ENCODE measurements at places on chromosomes 1 and 21.

GRCh38 chr1:53326598-53327181, 1.2 kb downstream of the LRP8 start:
- DNase-seq: no peak

DNA sequence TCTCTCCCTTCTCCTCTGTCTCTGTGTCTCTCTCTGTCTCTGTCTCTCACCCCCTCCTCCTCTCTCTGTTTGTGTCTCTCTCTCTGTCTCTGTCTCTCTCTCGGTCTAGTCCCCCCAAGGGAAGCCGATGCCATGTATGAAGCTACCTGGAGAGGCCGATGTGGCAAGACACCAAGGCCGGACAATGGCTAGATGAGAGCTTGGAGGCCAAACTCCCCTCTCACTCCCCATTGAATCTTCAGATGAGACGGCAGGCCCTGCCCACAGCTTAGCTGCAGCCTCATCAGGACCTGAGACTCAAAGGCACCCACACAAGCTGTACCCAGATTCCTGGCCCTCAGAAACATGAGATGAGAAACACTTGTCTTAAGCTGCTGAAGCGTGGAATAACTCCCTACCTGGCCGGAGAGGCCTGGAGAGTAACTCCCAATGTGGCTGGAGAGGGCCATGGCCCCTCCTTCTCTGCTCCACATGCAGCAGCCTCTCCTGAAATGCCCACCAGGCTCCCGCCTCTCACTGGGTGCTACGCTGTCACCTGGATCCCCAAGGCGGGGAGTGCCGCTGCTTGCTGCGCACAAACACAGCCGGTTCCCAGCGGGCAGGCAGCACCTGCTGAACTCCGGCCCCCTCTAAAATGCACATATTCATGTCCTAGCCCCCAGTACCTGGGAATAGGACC, 7.8 kb upstream of the ACTRT2 start:
- no peak for DNase-seq

- peak; percentile 37 for DNase-seq
These were observed 816 bp downstream of the HYI start for GRCh38 chr1:43452789-43453441.

GRCh38 chr1:89802051-89802450, 18.8 kb upstream of the LRRC8D start:
- no peak for DNase-seq

DNA sequence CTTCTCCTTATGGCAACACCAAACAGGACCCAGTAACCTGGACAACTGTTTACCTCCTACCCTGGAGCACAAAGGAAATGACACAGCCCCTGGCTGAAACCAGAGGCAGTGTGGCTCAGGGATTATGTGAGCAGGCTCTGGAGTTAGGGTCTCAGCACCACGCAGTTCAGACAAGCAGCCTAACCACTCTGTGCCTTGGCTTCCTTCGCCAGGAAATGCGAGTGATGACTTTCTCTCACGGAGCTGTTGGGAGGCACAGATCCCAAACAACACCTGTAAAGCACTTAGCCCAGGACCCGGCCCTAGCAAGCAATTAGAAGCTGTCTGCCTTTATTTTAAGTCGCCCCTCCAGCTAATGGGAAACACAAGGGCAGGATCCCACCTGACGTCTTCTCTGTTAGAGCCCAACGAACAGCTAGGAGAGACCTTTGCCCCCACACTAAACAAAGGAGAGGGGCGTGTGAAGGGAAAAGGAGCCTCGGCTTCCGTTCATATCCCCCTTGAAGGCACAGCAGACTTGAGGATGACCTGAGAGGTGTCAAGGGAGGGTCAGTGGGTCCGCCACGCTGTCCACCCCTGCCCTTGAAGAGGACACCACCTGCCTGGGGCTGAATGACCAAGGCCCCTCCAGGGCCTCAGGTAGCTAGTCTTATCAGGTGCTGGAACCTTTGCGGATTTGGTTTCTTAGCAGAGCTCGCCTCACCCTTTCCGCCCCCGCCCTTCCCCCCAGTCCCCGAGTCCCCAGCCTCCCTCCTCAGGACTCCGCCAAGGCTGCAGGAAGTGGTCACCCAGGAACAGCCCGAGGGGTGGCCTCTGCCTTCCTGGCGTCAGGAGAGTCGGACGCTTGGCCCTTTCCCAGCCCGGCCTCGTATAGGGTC, 860 bp downstream of the TMEM63A start:
- DNase-seq: peak; percentile 44

GRCh38 chr1:193321242-193321840, 134.9 kb upstream of the B3GALT2 start:
- no peak for DNase-seq

GRCh38 chr1:55329091-55329490, 113.9 kb upstream of the USP24 start:
- no peak for DNase-seq

DNA sequence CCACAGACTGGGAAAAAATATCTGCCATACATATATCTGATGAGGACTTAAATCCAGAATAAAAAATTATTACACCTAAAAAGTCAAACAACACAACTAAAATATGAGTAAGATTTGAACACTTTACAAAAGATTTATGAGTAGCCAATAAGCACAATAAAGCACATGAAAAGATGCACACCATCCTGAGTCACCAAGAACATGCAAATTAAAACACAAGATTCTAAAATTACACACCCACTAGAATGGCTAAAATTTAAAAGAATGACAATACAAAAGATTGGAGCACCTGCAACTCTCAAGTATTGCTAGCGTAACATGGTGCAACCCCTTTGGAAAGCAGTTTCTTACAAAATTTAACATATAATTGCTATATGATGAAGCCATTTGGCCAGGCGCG, 30.9 kb downstream of the DENND2C start:
- no peak for DNase-seq

DNA sequence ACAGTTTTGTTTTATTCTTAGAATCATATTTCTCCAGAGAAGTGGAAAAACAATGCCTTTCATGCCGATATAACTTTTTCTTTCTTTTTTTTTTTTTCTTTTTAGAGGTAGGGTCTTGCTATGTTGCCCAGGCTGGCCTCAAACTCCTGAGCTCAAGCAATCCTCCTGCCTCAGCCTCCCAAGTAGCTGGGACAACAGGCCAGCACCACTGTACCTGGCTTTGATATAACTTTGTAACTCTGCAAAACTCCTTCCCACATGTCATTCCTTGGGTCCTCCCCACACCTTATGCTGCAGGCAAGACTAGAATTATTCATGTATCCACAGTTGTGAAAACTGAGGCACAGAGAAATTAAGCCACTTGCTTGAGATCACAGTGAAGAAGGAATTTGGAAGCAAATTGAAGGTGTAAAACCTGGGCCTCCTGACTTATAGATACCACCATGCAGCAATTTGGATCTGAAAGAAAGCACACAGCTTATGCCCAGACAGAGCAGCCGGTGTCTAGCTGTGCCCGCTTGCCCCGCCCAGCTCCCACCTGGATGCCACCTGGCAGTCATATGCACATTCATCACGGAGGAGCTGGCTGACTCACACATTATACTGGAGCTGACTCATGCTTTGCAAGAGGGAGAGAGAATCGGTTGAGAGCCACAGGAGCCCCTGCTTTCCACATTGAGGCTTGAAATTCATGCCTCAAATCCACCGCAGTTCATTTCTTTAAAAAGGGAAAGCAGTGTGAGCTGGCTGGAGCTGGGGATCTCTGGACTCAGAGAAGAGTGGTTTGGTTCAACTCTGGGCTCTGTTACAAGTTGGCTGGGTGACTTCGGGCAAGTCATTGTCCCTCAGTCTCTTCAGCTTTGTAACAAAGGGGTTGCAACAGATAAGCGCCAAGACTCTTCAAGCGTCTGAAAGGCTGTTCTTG, 8.3 kb upstream of the SLC2A1 start:
- peak; percentile 95 for DNase-seq

DNA sequence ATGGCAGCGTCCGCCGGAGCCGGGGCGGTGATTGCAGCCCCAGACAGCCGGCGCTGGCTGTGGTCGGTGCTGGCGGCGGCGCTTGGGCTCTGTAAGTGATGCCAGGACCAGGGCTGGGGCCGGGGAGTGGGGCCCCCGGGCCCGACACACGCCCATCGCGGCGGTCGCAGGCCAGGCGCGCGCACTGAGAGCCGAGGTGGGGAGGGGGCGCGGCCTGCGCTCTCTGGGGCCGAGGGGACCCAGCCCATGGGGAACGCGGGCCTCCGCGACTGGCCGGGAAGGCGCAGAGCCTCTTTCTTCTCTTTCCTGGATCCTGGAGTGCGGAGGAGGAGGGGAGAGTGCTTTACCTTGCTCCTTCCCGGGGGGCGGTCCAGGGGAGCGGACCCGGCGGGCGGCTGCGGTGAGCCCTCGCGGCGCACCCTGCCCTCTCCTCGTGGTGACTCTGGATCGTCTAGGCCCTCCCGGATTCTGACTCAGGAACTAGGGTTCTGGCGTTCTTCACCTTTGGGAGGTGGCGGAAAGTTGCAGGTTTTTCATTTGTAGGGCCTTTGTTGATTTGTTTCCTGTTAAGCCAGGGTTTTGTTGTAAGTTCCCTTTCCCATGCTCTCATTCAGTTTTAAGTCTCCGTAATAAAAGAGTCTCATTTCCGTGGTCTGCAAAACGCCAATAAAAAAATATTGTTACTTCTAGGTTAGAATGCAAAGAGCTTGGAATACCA, 529 bp downstream of the MPZL1 start:
- DNase-seq: peak; percentile 47

DNA sequence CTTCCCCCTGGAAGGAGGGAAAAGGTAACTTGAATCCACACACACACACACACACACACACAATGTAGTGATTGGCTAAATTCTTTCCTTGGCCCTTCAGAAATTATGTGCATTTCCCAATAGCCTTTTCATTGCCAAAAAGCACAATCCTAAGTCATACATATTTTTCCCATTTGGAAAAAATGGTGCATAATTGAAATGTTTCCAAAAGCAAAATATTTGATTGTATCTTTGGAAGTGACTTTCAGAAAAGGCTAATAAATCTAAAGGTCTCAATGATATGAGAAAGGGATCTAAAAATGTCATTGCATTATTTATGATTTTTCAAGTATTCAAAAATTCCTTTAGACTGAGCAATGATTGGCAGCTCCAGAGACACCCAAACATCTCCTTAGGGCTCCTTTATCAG, 43.5 kb upstream of the NEK7 start:
- no peak for DNase-seq

GRCh38 chr1:192171123-192171522, 12.9 kb downstream of the RGS18 start:
- peak; percentile 5 for DNase-seq

- no peak for DNase-seq
These were observed 3.2 kb upstream of the TNFSF4 start for GRCh38 chr1:173210283-173210682.

GRCh38 chr1:198923993-198924392, 285.2 kb downstream of the PTPRC start:
- no peak for DNase-seq

DNA sequence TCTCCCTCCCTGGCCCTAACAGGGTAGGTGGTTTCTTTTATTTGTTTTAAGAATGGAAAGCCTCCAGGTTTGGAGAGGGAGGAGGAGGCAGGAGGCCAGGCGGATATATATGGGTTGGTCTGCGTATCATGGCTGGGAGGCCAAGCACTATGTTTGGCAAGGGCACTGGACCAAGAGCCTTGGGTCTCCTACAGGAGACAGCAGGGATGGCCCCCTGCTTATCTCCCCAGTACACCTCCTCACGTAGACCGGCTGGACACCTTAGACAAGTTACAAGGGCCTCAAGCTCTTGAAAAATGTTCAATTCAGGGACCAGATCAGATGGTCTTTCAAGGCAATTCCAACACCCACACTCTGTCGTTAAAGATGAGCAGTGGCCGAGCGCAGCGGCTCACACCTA, 10.9 kb downstream of the SLC41A1 start:
- DNase-seq: no peak

GRCh38 chr1:36884801-36885200, 149.5 kb downstream of the GRIK3 start:
- no peak for DNase-seq

GRCh38 chr1:5780324-5780716, 211.9 kb downstream of the NPHP4 start:
- no peak for DNase-seq

GRCh38 chr1:56535939-56536338, 43.4 kb downstream of the PLPP3 start:
- DNase-seq: no peak

GRCh38 chr1:117336088-117336817, 31.0 kb upstream of the MAN1A2 start:
- DNase-seq: peak; percentile 70

GRCh38 chr21:44537930-44538911, 1.8 kb downstream of the KRTAP10-1 start:
- no peak for DNase-seq

- no peak for DNase-seq
These were observed 239.8 kb downstream of the LMX1A start for GRCh38 chr1:165116732-165117131.

GRCh38 chr1:184036517-184036949, 995 bp downstream of the COLGALT2 start:
- DNase-seq: peak; percentile 49

DNA sequence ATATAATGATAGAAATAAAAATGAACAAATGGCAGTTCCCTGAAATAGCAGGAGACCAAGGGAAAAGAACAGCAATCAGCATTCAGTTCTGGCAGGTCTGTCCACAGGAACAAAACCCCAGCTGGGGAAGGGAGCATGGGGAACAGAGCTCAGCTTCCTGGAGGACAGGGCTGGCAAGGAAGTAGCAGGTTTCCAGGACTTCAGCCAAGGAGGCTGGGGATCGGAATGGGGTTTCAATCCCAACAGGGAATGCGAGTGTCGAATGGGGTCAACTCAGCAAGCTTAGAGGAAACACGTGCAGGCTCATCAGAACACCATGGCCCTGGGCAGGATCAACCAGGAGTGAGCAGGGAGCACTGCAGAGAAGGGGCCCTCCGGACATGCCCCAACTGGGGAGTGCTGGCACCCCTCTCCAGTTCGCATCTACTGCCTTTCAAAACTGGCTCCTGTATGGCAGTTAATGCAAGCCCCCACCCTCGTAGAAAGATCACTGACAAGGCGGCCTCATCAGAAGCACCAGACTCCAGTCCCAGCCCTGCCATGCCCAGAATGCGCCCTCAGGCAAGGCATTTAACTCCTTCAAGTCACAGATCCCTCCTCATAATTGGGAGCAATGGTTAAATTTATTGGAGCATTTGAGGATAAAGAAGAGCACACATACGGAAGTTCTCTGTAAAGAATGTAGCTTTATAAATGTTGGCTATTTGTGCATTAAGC, 72.4 kb downstream of the SEC16B start:
- no peak for DNase-seq

DNA sequence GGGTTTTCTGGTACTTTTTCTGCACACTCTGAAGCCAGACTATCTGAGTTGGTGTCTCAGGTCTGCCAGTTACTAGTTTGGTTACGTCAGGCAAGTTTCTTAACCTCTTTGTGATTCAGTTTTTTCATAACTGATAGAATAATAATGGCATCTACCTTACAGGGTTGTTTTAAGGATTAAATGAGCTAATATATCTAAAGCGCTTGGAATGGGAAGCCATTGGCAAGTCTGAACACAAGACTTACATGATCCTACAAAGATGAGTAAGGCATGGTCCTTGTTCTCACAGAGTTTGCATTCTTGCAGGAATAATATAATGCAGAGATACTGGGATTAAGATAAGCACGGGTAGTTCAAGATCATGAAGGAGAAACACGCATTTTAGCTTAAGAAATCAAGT, 9.2 kb upstream of the DENND2D start:
- no peak for DNase-seq

All from myocyte (in vitro differentiated cells).